ENCODE measurements at places on chromosomes 11 and 22.
A peak's percentile ranks its signal among the peaks of the same experiment; 100 is the strongest.

GRCh38 chr11:1389932-1390568 lies at the start of gene BRSK2:
TSS of gene BRSK2 (plus strand) at chr11:1389934. CDS start at chr11:1390285, 351 bp downstream.
- no peak for DNase-seq

DNA sequence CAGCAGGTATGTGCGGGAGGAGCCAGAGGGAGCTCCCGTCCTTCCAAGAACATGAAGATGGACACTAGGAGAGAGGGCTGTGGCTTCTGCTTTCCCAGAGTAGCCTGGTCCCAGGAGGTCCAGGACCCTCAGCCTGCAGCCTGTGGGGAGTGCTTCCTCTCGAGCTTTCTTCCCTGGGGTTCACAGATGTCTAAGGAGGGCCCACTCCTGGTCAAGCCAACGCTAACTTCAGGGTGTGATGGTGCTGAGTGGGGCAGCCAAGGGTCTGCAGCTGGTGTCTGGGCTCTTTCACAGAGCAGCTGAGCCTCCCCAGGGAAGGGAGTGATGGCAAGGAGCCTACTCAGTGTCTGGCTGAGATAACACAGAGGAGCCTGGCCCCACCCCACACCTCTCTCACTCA lies 3.3 kb downstream of the POU2F3 start:
- no peak for DNase-seq

- no peak for DNase-seq
These were observed 31.6 kb upstream of the SNX19 start for GRCh38 chr11:130947889-130948288.

- DNase-seq: no peak
These were observed 765 bp downstream of the RCOR2 start for GRCh38 chr11:63915961-63916836.

DNA sequence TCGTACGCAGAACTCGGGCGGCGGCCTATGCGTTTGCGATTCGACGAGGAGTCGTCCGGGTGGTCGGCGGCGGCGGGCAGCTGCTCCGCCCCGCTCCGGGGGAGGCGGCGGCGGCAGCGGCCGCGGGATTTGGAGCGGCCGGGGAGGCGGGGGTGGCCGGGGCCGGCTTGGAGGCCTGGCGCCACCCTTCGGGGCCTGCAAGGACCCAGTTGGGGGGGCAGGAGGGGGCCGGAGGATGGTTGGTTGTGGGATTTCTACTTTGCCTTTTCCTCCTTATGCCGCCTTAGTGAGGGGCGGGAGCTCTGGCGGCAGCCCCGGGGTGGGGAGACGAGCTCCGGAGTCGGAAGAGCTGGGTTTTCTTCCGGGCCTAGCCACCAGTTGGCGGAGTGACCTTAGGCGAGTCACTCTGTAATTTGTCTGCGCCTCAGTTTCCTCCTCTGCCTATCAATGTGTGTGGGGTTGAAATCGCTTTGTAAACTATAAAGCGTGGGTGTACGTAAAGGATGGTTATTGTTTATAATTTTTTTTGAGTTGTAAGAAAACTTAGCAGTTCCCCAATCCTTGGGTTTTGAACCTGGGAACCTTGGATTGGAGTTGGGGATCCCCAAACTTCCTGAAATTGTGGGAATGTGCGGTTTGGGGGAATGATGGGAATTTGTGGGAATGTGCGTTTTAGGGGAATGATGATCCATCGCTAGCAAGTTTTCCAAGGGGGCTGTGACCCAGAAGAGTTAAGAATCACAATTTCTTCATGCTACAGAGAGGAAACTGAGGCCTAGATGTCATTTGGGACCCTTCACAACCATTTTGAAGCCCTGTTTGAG lies 679 bp downstream of the TUG1 start:
- DNase-seq: no peak

DNA sequence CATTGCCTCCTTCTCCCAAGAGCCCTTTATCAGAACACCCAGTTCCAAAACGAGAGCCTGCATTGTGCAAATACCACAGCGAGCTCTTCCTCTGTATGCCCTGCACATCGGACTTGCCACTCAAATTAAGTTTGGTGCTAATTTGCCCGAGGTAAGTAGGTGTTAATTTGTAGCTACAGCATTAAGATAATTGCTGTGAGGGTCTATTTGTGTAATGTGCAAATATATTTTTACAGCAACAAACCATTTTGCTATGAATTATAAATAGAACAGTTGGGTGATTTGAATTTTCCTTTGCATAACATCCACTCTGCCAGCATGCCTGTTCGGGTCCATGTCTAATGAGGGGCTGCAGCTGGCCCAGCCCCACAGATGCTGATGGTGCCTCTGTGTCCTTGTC lies 8.1 kb downstream of the ARHGAP8 start:
- no peak for DNase-seq

- no peak for DNase-seq
These were observed 77.1 kb upstream of the GNAZ start for GRCh38 chr22:22993184-22993583.

GRCh38 chr11:98944461-98944860 lies 76.3 kb upstream of the CNTN5 start:
- DNase-seq: no peak

DNA sequence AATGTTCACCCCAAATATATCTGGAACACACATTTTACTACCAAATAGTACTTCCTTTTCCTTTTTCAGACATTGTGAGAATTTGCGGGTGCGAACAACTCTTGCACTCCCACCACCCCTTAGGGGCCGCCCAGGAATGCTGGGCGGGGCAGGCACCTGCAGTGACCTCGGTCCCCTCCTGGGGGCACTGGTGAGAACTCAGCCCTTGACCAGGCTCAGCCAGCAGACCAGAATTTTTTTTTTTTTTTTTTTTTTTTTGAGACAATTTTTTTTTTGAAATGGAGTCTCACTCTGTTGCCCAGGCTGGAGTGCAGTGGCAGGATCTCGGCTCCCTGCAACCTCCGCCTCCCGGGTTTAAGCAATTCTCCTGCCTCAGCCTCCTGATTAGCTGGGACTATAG lies 75.8 kb downstream of the ARHGAP8 start:
- DNase-seq: peak; percentile 46

DNA sequence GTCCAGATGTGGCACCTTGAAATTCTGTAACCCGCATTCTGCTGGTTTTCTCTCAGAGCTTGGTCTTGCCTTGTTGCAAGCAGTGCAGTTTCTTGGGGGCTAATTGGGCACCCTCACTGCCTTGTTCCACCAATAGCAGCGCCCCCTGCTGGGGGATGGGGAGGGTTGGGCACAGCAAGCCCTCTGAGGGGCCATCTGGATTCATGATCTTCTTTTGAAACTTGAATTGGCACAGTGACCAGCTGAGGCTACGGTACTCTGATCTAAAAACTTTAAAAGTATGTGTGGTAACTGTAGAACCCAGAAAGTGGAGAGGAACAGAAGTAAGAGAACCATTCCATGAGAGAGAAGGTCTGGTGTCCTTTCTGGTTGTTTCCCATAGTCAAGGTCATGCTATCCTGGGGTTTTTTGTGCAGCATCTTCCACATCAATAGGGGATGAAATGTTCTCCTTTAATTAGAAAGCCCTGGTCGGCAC lies 64.2 kb downstream of the MED15 start:
- no peak for DNase-seq
